ENCODE measurements at places on chromosomes 6 and 20.

GRCh38 chr6:168660400-168660945, 219.5 kb downstream of the SMOC2 start:
- no peak for DNase-seq

DNA sequence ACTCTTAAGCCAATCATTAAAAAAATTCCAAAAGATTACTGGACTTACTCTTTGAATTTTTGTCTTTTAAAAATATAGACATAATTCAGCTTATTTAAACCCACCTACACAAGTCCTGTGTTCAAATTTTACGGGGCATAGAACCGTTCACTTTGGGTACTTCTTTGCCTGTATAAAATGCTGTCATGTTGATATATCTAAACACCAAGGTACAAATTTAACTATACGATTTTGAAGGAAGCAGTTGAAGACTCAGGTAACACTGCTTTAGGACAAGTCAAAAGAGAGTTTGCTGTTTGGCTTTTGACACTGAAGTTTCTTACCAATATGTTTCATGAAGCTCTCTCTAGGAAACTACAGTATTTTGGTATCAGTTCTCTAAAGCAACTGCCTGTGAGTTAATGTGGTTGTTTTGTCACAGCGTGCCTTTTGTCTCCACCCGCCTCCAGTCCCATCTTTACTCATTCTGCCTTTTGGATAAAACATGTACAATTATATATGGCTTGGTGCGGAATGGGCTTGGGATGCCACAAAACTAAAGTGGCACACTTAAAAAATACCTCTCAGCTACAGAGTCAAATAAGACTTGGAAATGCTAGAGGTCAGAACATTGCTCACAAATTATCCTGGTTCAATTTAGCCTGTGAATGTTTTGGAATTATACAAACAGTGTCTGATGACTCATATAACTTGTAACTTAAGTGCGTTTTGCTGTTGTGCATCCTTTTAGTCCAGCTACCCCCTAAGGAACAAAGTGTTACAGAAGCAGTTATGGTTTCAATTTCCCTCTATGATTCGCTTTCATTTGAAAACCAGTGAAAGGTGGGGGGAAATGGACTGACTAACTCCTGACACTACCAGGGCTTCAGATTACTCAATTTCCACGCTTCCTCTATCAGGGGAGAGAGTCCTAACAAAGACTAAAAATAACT, 38.7 kb downstream of the RGS17 start:
- no peak for DNase-seq

DNA sequence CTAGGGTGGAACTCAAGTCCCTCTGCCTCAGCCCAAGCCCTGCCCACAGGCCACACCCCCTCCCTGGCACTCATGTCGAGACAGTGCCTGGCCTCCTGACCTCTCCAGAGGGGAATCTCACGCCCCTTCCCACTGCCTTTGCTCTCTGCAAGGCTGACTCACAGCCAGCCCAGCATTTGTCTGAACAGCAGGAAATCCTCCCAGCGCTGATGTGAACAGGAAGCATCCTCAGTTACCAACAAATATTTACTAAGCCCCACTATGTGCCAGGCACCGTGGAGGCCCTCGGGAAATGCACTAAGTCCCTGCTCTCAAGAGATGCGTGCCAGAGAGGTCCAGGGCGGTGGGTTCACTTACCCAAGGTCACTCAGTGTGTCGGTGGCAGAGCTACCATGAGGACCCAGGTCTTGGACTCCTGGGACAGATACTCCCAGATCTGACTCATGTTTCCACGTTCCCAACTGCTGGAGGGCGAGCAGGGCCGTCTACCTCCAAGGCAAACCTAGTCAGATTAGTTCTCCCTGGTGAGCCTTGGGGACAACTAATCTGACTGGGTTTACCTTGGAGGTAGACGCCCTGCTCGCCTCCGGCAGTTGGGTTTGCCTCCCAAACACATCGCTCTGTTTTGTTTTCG, 7.8 kb downstream of the ADA start:
- DNase-seq: peak; percentile 77

- DNase-seq: no peak
Observed at GRCh38 chr20:35576816-35577215, 34.9 kb downstream of the ERGIC3 start.

GRCh38 chr6:21538186-21538798, 55.3 kb upstream of the SOX4 start:
- no peak for DNase-seq

DNA sequence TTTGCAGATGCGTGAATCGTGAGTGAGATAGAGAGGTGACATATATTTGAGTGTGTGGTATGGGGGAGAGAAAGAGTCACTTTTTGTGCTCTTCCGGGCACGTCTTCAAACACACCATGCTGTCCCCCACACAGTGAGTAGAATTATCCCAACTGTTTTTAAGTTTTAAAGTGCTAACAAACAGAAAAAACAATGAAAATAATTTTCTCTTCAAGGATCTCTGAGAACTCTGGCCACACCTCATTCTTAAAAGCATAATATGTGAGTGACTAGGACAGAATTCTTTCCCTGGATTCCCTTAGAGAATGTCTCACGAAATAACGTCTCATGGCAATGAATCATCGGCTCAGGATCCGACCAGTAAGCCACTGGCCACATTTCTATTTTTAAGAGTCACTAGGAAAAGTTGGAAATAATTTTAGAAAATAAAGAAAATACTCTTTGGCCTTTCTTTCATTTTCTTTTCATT, 235.7 kb upstream of the ZNF217 start:
- no peak for DNase-seq

DNA sequence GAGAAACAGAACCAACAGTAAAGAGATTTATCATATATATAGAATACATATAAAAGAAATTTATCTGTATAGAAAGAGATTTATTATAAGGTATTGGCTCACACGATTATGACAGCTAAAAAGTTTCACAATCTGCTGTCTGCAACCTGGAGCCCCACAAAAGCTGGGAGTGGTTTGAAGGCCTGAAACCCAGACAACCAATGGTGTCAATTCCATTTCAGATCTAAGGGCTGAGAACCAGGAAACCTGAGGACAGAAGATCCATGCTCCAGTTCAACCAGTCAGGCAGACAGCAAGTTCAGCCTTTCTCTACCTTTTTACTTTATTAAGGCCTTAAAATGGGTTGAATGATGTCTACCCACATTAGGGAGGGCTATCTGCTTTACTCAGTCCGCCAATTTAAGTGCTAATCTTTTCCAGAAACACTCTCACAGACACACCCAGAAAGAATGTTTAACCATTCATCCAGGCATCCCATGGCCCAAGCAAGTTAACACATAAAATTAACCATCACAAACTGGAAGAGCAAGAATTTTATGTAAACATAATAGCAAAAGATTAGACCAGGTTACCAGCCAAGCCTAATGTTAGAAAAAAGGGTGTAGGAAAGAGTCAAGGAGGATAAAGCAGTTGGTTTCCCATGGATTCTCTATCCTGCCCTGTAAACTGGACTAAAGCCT, 170.9 kb downstream of the FUT9 start:
- no peak for DNase-seq

GRCh38 chr20:39822667-39823066, 860.5 kb downstream of the DHX35 start:
- DNase-seq: no peak

DNA sequence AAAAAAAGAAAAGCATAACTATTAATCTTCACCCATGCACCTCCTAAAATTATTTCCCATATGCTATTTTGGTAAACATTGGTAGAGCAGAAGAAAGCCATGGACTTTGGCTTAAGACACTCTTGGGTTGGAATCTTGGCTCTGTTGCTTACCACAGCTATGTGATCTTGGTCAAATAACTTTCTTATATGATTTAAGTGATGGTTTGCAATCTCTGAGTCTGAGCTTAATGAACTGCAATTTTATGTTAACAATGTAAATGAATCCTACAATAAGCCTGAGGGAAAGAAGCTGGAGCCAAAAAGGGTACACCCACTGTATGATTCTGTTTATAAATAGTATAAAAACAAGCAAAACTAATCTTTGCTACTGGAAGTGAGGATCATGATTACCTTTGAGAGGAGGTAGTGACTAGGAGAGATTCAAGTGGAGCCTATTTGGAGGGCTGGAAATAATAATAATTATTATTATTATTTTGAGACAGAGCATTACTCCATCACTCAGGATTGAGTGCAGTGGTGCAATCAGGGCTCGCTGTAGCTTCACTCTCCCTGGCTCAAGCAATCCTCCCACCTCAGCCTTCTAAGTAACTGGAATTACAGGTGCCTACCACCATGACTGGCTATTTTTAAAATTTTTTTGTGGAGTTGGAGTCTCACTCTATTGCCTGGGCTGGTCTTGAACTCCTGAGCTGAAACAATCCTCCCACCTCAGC, 34.5 kb downstream of the ABRACL start:
- no peak for DNase-seq

DNA sequence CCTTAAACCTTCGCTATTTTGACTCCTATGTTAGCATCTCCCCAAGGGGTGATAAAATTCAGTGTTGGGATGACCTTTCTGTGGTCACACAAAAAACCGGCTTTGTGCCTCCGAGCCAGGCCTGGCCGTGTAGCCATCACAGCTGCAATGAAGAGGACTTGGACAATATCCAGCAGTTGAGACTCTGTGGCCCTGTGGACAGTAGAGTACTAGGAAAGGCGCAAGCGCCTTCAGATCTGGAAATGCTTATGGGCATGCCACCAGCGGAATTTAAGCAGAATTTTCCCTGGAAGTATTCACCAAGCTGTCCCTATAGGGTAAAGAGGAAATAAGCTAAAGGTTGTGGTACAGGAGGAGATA, 63.3 kb upstream of the SLC2A12 start:
- DNase-seq: no peak

DNA sequence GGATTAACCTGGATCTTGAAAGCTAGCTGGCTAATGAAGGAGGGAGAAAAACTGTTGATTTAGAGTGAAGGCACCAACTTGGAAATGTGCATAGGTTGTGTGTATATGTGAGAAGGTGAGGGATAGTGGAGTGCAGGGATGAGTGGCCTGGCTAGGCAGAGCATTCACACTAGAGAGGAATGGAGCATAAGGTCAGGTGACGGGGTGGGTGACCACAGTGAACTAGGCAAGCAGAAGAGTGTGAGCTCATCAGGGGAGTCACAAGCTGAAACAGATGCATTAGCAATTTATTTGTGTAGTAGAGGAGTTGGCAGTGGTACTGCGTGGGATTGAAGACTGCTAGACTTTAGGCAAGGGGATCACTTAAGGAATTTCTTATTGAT, 10.5 kb downstream of the ANKRD66 start:
- no peak for DNase-seq

GRCh38 chr20:58078741-58079522, 149.5 kb downstream of the ANKRD60 start:
- DNase-seq: no peak

DNA sequence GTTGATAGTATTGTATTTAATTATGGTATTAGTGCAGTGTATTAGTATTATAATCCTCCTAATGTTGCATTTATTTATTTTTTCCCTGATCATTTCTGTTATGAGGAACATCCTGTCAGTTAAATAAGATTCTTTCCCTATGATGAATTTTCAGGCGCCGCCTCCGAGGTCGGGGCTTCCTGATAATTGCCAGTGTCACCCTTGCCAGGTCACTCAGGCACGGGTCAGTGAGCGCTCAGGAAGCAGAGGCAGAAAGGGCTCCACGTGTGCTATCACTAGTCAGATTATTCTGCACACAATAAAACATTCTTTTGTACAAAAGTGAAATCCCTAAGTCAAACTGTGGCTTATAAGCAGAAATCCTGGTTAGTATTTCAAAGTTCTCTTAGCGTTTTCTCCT, 64.8 kb downstream of the TSHZ2 start:
- no peak for DNase-seq

DNA sequence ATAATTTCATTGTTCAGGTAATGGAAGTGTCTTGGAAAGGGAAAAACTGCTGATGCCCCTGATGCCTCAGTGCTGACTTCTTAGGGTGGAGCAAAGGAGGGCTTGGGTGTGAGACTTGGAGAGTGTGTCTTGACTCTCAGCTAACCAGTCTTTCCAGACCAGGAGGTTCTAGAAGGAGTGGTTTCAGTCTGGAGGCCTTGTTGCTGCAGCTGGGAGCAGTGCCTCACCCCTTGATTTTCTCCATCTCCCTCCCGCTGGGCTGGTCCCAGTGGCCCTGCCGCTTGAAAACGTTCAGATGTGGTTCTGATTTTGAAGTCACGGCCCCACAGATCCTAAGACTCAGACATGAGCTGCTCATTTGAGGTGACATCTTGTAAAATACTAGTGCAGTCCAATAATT, 5.4 kb downstream of the DSP start:
- DNase-seq: no peak

- peak; percentile 66 for DNase-seq
Observed at GRCh38 chr20:45798935-45799642, 7.3 kb downstream of the DNTTIP1 start.

DNA sequence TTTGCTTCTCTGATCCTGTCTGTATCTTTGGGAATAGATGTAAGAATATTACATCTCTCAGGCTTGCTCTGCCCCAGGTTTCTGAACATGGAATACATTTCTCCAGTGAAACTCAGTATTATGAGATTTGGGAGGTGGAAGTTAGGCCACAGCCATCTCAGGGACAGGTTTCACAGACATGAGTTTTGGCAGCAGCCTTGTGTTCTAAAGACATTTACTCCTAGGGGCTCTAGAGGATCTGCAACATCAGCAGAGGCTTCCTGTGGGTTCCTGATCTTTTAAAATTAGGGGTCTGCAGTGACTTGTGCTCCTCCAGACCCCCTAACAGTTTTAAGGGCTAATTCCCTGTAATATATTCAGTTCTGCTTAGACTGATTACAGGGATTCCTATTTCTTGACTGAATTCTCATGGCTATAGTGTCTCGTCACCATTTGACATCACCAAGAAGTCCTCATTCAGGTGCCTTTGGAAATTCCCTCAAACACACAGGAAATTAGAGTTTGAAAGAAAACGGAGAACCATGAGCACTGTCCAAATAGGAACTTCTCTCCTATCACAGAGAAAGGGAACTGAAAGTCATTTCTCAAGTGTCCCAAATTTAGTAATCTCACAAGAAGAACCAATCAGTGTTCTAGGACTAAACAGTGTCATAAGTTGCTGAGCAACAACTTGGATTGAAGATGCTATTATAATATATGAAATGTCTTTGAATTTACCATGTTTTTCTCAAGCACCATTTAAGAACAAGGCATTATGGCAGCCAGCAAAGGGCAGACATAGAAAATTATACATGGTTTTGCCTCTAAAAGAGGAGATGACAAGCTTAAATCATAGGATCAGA, 2.5 kb upstream of the HLA-DRA start:
- peak; percentile 54 for DNase-seq

DNA sequence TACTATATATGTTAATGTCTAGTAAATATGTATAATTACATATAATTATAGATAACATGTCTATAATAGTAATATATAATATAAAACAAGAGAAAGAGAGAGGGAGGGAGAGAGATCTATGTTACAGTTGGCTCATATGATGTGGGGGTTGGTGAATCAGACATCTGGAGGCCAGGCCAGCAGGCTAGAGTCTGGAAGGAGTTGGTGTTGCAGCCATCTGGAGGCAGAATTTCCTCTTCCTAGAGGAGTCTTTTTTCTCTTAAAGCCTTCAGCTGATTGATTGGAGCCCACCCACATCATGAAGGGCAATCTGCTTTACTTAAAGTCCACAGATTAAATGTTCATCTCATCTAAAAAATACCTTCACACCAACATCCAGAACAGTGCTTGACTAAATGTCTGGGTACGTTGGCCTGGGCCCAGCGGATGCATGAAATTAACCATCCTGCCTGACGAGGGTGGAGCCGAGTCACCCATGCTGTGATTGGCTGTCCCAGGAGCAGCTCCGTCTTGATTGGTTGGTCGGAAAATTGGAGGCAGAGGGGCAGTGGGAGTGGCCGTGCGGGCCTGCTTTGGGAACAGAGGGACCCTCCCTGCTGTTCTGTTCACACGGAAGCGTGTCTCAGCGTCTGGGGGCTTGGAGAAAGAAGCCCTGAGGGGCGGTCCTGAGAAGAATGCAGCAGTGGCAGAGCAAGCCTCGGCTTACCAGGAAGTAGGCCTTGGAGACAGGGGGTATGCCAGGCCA, 392.4 kb downstream of the QKI start:
- no peak for DNase-seq

Measured in CD4-positive, alpha-beta T cell treated with Interleukin-4 for 4 hours (primary cell).